ENCODE measurements at places on chromosomes 5 and 9.

- DNase-seq = no peak
Measured at GRCh38 chr5:149134778-149135500, 6.4 kb upstream of the ABLIM3 start.

- no peak for DNase-seq
Measured at GRCh38 chr5:6029811-6030271, 348.5 kb downstream of the MED10 start.

DNA sequence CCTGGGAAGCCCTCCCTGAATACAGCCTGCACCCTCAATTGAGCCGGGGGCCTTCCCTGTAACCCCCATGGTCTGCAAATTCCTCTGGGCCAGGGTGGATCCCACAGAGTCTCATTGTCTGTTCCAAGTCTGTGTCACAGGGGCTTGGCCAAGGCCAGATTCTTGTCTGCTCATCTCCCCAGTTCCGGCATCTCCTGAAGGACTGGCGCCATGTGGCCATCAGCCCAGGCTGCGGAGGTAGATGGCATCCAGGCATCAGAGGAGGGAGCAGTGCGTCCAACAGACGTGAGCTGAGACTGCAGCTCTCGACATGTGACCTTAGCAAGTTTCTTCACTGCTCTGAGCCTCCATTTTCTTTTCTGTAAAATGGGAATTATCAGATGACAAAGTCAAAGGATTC, 37.3 kb upstream of the RPL26L1 start:
- DNase-seq = no peak

GRCh38 chr5:167969998-167970397, 321.4 kb upstream of the WWC1 start:
- no peak for DNase-seq

- no peak for DNase-seq
Measured at GRCh38 chr9:14089051-14089803, 224.7 kb downstream of the NFIB start.

- DNase-seq = no peak
Measured at GRCh38 chr9:72415163-72415562, 50.2 kb upstream of the ZFAND5 start.

- DNase-seq = no peak
Measured at GRCh38 chr9:127634021-127634420, 21.9 kb downstream of the STXBP1 start.

GRCh38 chr9:134425401-134425800, 99.1 kb downstream of the RXRA start:
- no peak for DNase-seq

DNA sequence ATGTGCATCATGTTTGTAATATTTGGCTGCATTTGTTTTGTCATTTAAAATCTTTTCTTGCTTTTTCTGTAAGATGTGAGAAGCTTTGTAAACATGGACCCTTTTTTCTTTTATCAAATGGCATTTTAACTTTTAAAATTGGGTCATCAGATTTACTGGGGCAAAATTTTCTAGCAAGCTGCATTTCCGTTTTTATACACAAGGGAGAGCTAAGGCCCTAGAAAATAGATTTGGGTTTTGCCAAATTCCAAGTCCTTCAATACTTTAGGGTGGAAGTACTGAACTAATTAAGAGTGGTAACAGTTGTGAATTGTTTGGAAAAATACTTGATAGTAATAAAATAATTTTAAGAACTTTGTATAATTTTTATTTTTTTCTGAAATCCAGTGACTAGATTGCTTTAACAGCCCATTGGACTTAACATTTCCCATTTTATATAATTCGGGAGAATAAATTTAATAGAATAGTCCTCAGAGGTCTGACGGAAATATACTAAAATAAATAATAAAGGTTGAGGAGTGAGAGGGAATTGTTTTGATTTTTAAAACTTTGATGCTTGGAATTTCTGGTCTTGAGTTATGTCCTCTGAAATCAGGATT, 117.4 kb downstream of the SMARCA2 start:
- DNase-seq = no peak
